Astrocyte (in vitro differentiated cells and primary cell): ENCODE measurements at places on chromosomes 7 and 10. TPM values are rescaled to one million over a fixed set of nuclear protein-coding genes. Genes with fewer than 3 reads are reported as not detected.

DNA sequence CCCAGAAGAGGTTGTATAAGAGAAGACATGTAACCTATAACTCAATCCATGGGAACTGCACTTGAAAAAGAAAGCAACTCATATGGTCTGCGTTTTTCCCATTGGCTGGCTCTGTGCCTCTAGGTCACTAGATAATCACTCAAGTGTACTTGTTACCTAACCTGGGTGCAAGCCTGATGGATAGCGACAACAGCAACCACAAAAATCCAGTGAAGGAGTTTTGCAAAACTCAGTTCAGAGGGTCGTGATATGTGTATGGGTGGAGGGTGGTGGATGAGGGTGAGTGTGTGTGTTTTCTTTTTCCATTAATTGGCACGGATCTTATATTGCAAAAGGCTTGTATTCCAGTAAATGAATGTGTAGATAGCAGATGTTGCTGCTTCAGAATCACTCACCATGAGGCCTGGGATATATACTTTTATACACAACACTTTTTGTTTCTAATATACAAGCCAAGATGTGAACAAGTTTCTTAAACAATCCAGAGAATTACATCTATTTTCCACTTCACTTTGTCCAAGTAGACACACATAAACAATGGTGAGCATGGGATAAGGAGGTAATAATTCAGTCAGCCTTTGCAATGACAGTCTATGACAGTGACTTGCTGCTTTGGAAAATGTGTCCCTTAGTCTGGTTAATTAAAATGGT lies 286.9 kb upstream of the DKK1 start:
- no peak for DNase-seq

The LRCH4 gene
- total RNA-seq = 52.7 and 62.5 TPM in 2 replicates

GRCh38 chr10:85067955-85068354 lies 739.6 kb downstream of the CCSER2 start:
- DNase-seq = no peak

The SPDYE3 gene
- total RNA-seq = not detected in 2 replicates

DNA sequence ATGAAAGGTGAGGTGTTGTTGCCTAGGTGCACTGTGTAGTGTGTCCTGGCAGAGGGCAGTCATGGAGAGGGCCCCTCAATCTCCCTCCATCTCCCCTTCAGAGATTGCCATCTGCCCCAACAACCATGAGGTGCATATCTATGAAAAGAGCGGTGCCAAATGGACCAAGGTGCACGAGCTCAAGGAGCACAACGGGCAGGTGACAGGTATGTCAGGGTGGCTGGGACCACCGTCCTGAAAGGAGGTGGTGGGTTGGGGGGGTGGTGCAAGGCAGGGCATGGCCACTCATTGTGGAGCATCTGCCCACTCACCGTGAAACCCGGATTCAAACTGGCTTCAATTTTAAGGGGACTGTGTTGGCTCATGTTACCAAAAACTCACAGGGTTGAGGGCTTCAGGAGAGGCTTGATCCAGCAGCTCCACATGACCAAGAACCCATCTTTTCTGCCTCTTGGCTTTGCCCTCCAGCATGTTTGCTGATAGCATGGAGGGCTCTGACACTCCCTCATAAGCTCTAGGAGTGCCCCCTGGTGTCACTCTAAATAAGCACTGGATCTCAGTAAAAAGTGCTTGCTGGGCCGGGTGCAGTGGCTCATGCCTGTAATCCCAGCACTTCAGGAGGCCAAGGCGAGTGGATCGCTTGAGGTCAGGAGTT lies 12.2 kb downstream of the ARPC1B start:
- no peak for DNase-seq

DNA sequence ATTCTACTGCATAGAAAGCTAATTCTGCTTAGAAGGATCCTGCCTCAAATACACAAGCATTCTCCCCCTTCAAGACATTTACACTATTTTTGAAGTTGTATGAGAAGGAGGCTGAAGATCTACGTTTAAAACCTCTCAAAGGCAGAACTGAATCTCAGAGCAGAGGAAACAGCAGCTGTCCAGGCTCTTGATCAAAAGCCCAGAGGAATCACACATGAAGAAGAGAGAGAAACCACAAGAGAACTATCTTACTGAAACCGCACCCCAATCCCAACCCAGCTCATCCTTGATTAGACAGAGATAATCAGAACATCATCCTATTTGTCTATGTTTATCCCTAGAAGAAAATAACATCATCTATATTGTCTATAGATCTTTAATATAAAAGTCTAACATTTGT lies 2.2 kb upstream of the DNAJC1 start:
- DNase-seq = no peak

The ADRA2A gene
- 1.2 and 1.5 TPM in 2 replicates for total RNA-seq

GRCh38 chr7:95095966-95096540 lies 188.7 kb downstream of the PPP1R9A start:
- no peak for DNase-seq

The OR2A7 gene
- total RNA-seq = 0.62 and 0.64 TPM in 2 replicates

GRCh38 chr7:26724795-26725194 lies 139.6 kb downstream of the SKAP2 start:
- DNase-seq = no peak
